ENCODE measurements at places on chromosomes 7 and 10.

GRCh38 chr10:118754229-118754555, 578 bp downstream of the CACUL1 start:
- DNase-seq: peak; percentile 11

GRCh38 chr7:159118197-159118595, 26.5 kb downstream of the VIPR2 start:
- DNase-seq: no peak

DNA sequence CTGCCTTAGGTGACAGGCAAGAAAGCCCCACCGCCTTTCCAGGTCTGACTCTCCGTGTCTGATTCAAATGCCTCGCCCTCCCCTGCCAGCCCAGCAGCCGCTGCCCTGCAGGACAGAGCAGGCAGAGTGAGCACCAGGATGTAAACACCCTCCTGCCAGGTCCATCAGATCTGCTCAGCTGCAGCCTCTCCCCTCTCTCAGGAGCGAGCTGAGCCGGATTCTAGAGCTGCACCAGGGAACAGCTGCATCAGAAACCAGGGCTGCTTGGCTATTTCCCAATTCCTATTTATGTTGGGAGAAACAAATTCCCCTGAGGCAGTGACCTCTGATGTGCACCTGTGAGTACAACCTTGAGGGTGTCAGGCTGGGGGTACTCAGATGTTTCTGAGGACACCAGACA, 121.5 kb upstream of the ZMIZ1 start:
- no peak for DNase-seq

GRCh38 chr7:24038993-24039392, 245.0 kb upstream of the NPY start:
- no peak for DNase-seq

- no peak for DNase-seq
Measured at GRCh38 chr7:151446412-151446811, 6.5 kb upstream of the CRYGN start.

- DNase-seq: no peak
Measured at GRCh38 chr10:24544776-24545175, 178.9 kb downstream of the ARHGAP21 start.

DNA sequence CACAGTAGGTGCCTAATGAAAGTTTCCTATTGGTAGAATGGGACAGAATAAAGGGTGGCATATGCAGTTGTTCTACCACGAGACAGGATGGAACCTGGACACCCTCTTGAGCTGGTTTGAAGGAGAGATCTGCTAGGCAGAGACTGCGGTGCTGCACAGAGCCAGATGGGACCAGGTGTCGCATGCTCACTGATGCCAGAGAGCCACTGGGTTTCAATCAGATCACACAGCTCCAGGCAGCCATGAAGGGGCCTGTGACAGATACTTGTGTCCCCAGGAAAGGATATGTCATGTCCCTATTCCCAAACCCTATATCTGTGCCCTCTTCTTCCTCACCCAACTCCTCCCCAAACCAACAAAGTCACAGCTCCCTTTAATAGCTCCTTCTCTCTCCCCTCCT, 235.7 kb downstream of the PRPF18 start:
- no peak for DNase-seq

DNA sequence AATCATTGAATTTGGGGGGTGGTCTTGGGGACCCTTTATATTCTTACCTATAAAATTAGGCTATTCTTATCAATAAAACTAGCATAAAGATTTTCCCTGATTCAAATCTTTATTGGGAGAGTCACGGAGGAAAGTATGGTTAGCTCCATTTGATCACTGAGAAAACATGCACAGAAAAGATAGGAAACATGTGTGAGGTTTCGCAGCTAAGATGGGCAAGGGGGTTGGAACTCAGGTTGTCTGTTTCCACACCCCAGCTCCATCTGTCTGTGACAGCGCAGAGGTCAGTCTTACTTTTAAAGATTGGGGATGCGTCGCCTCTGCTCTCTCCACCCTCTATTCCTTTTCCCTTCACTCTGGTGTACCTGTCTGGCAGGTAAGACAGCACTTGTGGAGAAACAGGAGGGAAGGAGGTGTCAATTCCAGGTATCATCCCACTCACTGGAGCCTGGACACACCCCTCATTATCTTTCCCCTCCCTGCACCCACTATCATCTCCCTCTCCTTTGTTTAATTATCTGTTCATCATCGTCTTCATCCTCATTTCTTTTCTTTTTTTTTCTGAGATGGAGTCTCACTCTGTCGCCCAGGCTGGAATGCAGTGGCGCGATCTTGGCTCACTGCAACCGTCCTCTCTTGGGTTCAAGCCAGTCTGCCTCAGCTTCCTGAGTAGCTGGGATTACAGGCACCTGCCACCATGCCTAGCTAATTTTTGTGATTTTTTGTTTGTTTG, 2.4 kb upstream of the DENND10 start:
- no peak for DNase-seq

DNA sequence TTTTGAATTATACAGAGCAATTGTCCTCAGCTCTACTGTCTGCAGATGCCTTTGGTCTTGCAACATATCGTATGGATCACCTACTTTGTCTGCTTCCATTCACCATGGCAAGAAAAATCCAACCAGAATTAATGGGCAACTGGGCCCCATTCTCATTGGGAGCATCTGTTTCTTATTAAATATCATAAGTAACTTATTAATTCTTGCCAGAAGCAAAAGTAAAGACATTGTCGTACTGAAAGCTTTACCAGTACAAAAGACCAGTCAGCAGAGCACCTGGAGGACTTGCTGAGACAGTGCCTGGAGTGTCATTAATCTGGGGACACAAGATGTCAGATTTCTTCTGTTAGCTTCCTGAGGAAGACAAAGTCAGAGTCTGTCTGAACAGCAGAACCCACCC, 404.5 kb downstream of the INHBA start:
- no peak for DNase-seq

DNA sequence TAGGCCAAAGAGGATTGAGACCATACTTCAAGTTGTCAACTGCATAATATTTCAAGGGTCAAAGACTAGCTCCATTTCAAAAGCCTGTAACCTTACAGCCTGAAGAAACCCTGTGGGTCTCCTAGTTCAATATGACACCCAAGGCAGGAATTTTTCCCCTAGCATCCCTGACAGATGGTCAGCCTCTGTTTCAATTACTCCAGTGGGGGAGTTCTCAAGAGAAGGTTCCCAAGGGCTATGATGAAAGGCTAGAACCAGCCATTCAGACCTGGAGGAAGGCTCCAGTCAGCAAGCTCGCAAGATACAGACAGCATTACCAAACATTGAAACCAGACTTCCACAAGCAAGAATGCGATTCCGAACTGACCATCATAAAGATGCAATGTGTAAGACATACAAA, 1.6 kb downstream of the HTR7 start:
- no peak for DNase-seq

GRCh38 chr10:124378881-124379471, 39.7 kb downstream of the OAT start:
- DNase-seq: no peak

DNA sequence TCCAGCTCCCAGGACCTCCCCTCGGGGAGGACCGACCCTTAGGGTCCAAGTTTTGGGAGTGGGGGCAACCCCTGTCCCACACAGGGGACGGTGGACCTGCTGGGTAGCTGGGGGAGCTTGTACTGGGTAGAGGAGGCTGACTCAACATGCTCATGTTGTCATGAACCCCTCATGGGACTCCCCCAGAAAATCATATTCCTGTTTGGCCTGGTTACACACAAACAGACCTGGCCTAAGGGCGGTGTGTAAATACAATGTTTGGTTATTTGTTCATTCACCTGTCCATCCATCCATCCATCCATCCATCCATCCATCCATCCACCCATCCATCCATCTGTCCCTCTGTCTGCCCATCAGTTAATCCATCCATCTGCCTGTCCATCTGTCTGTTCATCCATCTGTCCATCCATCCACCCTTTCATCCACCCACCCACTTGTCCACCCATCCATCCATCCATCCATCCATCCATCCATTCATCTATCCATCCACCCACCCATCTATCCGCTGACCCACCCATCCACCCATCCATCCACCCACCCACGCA, 92.9 kb downstream of the DNAJB6 start:
- no peak for DNase-seq

DNA sequence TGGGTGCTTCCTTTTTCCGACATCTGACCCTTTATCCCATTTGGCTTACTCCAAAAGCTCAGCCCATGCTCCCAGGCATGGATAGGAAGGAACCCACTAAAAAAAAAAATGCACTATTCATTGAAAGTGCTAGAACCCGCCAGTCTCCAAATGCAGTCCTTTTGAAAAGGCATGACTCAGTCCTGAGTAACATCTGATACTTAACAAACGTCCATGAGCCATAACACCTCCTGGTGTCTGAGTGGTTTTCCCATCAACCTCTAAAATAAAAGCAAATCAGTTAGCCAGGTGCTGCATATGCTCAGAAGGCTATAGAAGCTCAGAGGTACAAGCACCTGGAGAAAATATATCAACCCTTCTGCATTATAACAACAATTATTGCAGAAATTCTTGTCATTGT, 45.0 kb upstream of the CACUL1 start:
- DNase-seq: no peak

- DNase-seq: no peak
Measured at GRCh38 chr10:48818081-48818480, 121.6 kb downstream of the LRRC18 start.

DNA sequence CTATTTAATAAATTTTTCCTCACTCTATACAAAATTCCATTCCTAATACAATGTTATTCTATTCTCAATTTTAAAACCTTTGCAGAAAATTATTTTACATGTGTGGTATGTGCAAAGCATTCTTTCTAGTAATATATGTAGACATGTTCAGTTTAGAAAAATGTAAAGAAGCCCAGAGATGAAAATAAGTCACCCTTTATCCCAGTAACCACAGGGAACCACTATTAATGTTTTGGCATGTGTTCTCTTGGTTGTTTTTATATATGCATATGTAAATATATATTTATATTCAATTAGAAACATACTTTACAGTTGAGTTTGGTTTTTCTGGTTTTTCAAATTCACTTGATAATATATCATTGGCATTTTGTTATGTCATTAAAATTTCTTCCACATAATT, 14.8 kb upstream of the GLCCI1 start:
- DNase-seq: no peak

GRCh38 chr7:96962221-96962885, 43.0 kb upstream of the DLX6 start:
- DNase-seq: no peak

- no peak for DNase-seq
Measured at GRCh38 chr10:107529350-107529749, 364.8 kb upstream of the SORCS1 start.

- no peak for DNase-seq
Measured at GRCh38 chr10:131998845-131999681, 17.3 kb upstream of the BNIP3 start.

DNA sequence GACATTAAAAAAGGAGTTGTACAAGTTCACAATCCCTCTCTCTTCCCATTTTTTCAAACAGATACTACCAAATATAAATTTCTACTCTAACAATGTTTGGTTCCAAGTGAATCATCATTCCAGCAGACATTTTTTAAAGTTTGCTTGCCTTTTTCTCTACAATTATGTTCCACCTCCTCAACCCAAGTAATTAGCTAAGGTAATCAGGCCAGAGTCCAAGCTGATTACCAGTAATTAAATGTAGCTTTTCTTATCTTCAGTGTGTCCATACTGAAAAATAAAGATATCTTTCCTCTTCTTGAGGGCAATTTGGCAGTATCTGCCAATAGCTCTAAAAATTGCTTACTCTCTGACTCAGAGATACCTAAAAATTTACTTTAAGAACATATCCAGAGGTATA, 126.0 kb downstream of the ITGB8 start:
- no peak for DNase-seq

DNA sequence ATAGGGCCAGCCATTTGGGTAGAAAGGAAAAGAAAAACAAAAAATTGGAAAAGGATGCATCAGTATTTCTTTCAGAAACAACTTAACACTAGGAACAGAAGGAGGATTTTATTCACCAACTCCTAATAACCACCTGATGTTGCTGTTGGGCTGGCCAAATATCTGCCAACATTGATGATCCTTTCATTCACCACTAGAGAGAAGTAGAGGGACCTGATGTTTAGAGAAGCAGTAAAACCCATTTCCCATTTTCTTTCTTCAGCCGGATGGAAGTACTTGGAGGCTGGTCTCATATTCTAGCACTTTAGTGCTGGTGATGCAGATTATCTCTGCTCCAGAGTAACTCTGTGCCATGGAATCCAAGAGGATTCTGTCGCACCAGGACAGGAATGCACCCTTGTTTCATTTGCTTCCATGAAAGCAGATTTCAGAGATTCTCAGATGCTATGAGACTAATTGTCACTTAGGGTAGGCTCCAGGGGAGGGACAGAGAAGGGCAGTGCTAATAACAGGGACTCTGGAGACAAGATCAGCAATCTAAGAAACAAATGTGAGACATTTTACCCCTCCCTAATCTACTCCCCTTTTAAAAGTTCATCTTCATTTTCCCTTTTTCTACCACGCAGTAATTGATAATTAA, 3.1 kb downstream of the KLLN start:
- no peak for DNase-seq

DNA sequence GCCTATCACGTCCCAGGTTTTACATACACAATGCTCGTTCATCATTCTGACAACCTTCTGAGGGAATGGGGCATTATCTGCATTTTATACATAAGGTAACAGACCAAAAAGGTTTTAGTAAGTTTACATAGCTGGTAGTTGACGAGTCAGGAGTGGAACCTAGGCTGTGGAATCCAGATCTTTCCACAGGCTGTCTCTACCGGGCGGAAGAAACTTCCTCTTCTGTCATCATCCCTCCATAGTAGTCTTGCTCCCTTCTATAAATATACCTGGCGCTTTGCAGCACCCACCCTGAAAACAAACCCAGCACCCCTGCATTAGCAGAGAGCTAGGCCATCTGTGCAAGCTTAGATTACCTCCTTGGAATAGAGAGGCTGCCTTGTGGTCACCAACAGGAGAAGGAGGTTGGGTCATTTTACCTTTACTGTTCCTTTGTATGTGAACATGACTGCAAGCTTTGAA, 1.3 kb downstream of the TSPAN13 start:
- DNase-seq: no peak

- no peak for DNase-seq
Measured at GRCh38 chr10:52950578-52950977, 178.0 kb upstream of the MBL2 start.

DNA sequence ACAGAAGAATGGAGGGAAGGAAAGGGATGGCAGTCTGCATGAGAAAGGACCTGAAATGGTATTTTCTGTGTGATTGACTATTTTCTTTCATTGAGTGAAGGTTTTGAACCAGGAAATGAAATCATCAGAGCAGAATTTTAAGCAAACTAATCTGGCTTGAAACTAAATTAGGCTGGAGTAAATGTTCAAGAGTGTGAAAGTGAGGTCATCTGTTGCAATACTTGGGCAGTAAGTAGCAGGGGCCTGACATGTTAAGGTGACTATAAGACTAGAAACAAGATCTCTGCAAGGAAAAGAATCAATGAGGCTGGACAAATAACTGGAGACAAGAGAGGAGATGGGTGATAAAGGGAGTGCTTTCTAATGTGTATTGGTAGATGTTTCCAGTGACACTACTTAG, 205.2 kb downstream of the NSUN6 start:
- no peak for DNase-seq

GRCh38 chr10:89022734-89023133, 32.1 kb downstream of the FAS start:
- DNase-seq: no peak

- no peak for DNase-seq
Measured at GRCh38 chr7:98459529-98459928, 58.6 kb upstream of the BAIAP2L1 start.
